GM23338 (cell line): ENCODE measurements at places on chromosomes 6 and 20. TPM values are rescaled to one million over a fixed set of nuclear protein-coding genes. Genes with fewer than 3 reads are reported as not detected.

DNA sequence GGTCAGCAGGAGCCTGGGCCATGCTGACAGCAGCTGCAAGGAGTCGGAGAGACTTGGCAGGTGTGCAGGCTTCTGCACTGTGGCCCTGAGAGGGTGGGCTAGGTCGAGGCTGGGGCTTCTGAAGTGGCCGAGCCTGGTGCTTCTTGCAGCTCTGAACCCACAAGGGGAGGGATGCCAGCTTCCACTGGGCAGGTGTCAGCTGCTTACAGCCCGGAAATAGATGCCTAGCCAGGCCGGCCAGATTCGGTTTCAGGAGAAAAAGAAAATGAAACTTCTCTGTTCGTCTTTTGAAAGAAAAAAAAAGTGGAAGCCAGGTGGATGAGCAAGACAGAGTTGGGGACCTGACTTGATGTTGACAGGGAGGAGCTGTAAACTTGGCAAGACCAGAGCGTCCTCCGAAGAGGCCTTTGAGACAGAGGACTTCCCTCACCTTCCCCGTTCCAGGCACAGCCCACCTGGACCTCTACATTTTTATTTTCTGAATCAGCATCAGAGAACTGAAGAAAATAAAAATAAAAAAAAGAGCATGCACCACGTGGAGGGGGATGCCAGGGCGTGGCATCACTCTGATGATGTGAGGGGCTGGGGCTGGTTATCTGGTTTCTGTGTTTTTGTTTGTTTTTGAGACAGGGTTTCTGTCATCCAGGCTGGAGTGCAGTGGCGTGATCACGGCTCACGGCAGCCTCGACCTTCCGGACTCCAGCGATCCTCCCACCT lies at the start of gene ZBP1:
ZBP1 (minus strand) TSS at position 153 of the 717 bp plus-strand sequence; CDS start at position 22, 131 bp downstream.
- H3K27me3 ChIP-seq: no peaks in the 10 kb centered on the region
- H3K4me3 ChIP-seq: no peak within 1 kb of the TSS
- H3K4me1 ChIP-seq: no peaks in the 10 kb centered on the region
- DNase-seq: no peak
- H3K27ac ChIP-seq: no peak within 1 kb of the TSS

The PGK2 gene
- polyA plus RNA-seq: not detected in 2 replicates

DNA sequence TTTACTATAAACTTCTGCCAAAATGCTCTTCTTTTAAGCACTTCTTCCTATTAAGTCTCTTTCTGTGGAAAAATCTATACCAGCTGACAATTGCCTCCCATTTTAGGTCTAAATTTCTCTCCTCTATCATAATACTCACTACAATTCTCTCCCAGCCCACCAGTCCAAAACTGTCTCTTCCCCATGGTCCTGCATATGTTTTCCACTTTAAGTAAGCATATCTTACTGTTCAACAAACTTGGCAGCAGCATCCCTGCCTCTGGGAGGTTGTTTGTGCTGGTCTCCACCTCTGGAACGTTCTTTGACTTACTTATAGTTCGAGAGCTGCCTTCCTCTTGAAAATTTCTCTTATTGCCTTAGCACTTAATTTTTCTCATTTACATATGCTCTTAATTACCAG lies 180.5 kb downstream of the COL12A1 start:
- H3K4me1 ChIP-seq: no peaks in the 10 kb centered on the region
- H3K36me3 ChIP-seq: no peaks in the 10 kb centered on the region
- no peak overlapping the region for H3K4me3 ChIP-seq
- H3K27me3 ChIP-seq: no peaks in the 10 kb centered on the region
- no peak for DNase-seq

The HLA-DPA1 gene
- 3.9 and 4.1 TPM in 2 replicates for polyA plus RNA-seq

GRCh38 chr6:40882323-40882997 lies 156.6 kb downstream of the UNC5CL start:
- no peak overlapping the region for H3K4me3 ChIP-seq
- no peak for DNase-seq
- no peaks in the 10 kb centered on the region for H3K4me1 ChIP-seq
- H3K27me3 ChIP-seq: no peaks in the 10 kb centered on the region
- no peak overlapping the region for H3K27ac ChIP-seq

GRCh38 chr6:158231551-158232315 lies 63.6 kb downstream of the GTF2H5 start:
- peaks cover 29% of the 10 kb centered on the region for H3K27me3 ChIP-seq
- H3K36me3 ChIP-seq: no peaks in the 10 kb centered on the region
- H3K4me1 ChIP-seq: peaks cover 16% of the 10 kb centered on the region
- peak overlapping the region; percentile 59 for H3K4me3 ChIP-seq
- H3K27ac ChIP-seq: peak overlapping the region; percentile 30; the same call in 1 of the 2 replicates
- peak; percentile 83 for DNase-seq

DNA sequence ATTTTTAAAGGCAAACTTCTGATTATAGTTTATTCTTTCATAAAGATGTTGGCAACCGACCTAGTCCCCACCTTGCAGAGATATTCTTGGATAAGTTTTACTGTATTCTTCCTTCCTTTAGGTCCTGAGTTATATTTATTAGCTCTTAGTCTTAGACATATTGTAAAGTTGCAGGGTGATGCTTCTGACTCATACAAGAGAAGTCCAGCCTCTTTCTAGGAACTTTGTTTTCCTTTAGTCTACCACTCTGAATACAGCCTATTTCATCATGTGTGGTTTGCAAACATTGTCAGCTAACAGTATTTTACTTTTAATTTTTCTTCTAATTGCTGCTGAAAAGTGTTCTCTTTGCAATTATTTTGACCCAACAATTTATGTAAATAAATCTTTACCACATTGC lies 686.7 kb downstream of the COL12A1 start:
- no peak overlapping the region for H3K4me3 ChIP-seq
- no peaks in the 10 kb centered on the region for H3K36me3 ChIP-seq
- DNase-seq: no peak
- H3K27me3 ChIP-seq: no peaks in the 10 kb centered on the region

DNA sequence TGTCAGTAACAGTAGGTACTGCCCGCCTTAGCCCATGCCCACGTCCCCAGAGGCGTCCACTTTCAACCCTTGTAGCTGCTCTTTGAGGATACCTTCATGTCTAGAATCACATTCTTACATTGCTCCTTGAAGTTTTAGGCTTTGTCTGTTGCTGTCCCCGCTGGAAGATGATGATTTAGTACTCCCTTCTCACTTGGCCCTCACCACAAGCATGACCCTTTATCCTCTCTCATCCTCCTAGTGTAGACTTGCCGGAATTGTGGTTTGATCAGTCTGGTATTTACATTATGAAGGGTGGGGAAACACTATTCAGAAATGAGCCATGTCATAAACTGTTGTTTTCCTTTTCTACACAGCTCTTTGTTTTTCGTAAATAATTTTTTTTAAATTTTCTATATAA lies 87.4 kb downstream of the ARID1B start:
- no peak for DNase-seq
- peaks cover 54% of the 10 kb centered on the region for H3K4me1 ChIP-seq
- no peaks in the 10 kb centered on the region for H3K27me3 ChIP-seq
- H3K27ac ChIP-seq: no peak overlapping the region
- H3K4me3 ChIP-seq: no peak overlapping the region
- no peaks in the 10 kb centered on the region for H3K36me3 ChIP-seq

The C20orf144 gene
- polyA plus RNA-seq: 0.10 and 0.26 TPM in 2 replicates

DNA sequence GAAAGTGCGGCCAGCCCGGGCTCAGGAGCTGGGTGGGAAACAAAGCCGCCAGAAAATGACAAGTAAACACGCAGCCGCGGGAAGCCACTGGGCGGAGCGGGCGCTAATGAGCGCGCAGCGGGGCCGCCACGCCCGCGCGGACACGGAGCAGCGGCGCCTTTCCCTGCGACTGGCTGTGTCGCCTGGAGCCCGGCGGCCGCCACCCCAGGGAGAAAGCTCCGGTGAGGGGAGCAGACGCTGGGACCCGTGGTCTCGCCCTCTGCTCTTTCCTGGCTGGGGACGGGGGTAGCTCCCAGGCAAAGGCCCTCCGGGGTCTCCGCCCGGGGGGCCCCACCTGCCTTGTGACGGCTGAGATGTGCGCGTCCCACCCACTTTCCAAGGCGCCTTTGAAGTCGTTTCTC lies 54.9 kb downstream of the PRR18 start:
- no peaks in the 10 kb centered on the region for H3K36me3 ChIP-seq
- no peaks in the 10 kb centered on the region for H3K4me1 ChIP-seq
- H3K4me3 ChIP-seq: peak overlapping the region; percentile 60

The PROCR gene
- polyA plus RNA-seq: 36.1 and 41.5 TPM in 2 replicates

GRCh38 chr6:437037-437392 lies 45.5 kb downstream of the IRF4 start:
- H3K27ac ChIP-seq: no peak overlapping the region
- no peak for DNase-seq
- H3K4me3 ChIP-seq: no peak overlapping the region

DNA sequence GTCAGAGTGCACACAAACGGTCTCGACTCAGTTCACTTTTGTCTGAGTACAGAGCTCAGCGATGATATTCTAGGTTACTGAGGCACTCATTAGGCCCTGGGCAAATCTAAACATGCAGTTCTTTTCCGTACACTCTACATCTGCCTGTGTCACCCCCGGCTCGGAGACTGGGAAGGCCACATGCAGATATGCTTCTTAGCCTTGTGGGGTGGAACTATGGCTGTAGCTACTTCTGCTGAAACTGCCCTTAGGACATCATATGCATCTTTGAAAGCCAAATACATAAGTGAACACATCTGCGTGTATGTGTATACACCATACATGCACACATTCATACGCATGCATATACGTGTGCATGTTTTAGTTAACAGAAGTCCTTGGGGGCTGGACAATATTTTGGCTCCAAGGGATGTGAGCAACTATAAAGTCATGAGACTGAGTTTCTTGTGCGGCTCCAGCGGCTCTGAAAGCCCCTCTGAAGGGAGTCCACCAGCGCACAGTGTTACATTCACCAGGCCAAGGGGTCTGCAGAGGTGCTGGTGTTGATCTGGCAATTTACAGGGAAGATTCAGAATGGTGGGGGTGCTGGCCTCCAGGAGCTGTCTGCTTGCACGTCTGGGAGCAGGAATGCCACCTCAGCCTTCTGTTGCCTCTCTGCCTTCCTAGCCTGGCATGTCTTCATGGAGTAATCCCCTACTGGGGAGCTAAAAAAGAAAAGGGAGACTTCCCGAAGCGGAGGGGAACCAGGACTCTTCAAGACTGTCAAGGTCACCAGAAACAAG lies 31.6 kb downstream of the PSMG4 start:
- no peaks in the 10 kb centered on the region for H3K4me1 ChIP-seq
- DNase-seq: no peak
- H3K27ac ChIP-seq: no peak overlapping the region
- H3K4me3 ChIP-seq: no peak overlapping the region

The MTFR2 gene
- polyA plus RNA-seq: 10.3 and 13.5 TPM in 2 replicates

The FAM135A gene
- polyA plus RNA-seq: 24.8 and 35.2 TPM in 2 replicates

- no peaks in the 10 kb centered on the region for H3K36me3 ChIP-seq
- H3K27me3 ChIP-seq: peaks cover 14% of the 10 kb centered on the region; the same call in 1 of the 2 replicates
- peaks cover 9% of the 10 kb centered on the region; the same call in 1 of the 2 replicates for H3K4me1 ChIP-seq
- peak overlapping the region; percentile 73 for H3K4me3 ChIP-seq
These were observed 58.5 kb upstream of the PRSS16 start for GRCh38 chr6:27188885-27189418.

- no peaks in the 10 kb centered on the region for H3K27me3 ChIP-seq
- H3K27ac ChIP-seq: peak overlapping the region; percentile 100
- no peaks in the 10 kb centered on the region for H3K36me3 ChIP-seq
- peak; percentile 76 for DNase-seq
- peaks cover 72% of the 10 kb centered on the region for H3K4me1 ChIP-seq
These were observed 39.2 kb downstream of the ZMYND8 start for GRCh38 chr20:47317127-47317895.

- H3K27ac ChIP-seq: no peak overlapping the region
- no peak overlapping the region for H3K4me3 ChIP-seq
- H3K27me3 ChIP-seq: no peaks in the 10 kb centered on the region
- H3K36me3 ChIP-seq: no peaks in the 10 kb centered on the region
These were observed 432.8 kb downstream of the CD83 start for GRCh38 chr6:14550410-14550809.

The RAET1L gene
- not detected in 2 replicates for polyA plus RNA-seq

DNA sequence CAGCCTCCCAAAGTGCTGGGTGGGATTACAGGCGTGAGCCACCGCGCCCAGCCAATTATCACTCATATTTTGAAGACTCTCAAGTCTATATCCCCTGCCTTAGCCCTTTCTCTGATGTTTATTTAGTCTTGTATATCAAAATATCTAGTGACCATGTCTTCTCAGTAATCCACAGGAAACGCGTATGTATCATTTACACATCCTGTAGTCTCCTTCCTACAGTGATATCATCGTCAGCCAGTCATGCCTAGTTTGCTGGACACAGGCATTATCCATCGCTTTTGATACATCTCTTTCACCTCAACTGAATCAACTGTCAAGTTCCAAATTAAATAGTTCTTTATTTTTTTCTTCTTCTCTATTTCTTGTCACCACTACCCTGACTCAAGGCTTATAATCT lies 223.7 kb downstream of the NKAIN2 start:
- H3K36me3 ChIP-seq: no peaks in the 10 kb centered on the region
- H3K4me1 ChIP-seq: peaks cover 14% of the 10 kb centered on the region; the same call in 1 of the 2 replicates
- no peak for DNase-seq
- no peaks in the 10 kb centered on the region for H3K27me3 ChIP-seq
- no peak overlapping the region for H3K27ac ChIP-seq

- no peaks in the 10 kb centered on the region for H3K27me3 ChIP-seq
- no peak overlapping the region for H3K4me3 ChIP-seq
- DNase-seq: peak; percentile 62
- H3K27ac ChIP-seq: no peak overlapping the region
- peaks cover 7% of the 10 kb centered on the region for H3K4me1 ChIP-seq
These were observed 29.1 kb downstream of the CPNE5 start for GRCh38 chr6:36809941-36810803.

- H3K4me3 ChIP-seq: no peak overlapping the region
- no peaks in the 10 kb centered on the region for H3K36me3 ChIP-seq
- DNase-seq: no peak
These were observed 3.9 kb upstream of the EDEM2 start for GRCh38 chr20:35150846-35151579.
